ENCODE measurements at places on chromosomes 1 and 21.

- peak; percentile 9 for DNase-seq
Measured at GRCh38 chr1:62962901-62963776, 179.2 kb downstream of the ATG4C start.

DNA sequence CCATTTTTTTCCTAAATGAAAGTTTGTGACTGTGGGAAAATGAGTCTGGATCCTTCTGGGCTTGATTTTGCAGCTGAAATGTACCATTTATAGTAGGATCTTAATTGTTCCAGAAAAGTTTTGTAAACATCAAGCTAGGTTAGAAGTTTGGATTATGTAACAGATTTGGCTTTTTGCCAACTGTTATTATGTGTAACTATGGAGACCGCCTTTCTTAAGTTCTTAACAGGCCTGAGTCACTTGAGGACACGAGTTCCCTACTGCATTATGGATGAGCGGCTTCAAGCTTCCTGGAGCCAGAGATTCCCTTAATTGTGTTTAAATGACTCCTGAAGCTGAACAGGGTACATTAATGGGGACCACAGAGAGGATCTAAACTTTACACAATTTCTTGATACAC lies 22.2 kb downstream of the SLC25A33 start:
- peak; percentile 82 for DNase-seq

- DNase-seq: no peak
Measured at GRCh38 chr1:18139198-18139981, 31.8 kb downstream of the IGSF21 start.

GRCh38 chr1:157142201-157142600 lies 4.0 kb upstream of the ETV3 start:
- DNase-seq: no peak

GRCh38 chr1:230091473-230092231 lies 24.6 kb downstream of the GALNT2 start:
- DNase-seq: no peak

GRCh38 chr1:185042737-185043136 lies 2.6 kb upstream of the RNF2 start:
- no peak for DNase-seq

- DNase-seq: no peak
Measured at GRCh38 chr1:94038511-94038910, 82.4 kb downstream of the ABCA4 start.

- no peak for DNase-seq
Measured at GRCh38 chr1:193312432-193312831, 126.0 kb upstream of the B3GALT2 start.

- no peak for DNase-seq
Measured at GRCh38 chr1:42576935-42577334, 81.3 kb upstream of the PPIH start.

DNA sequence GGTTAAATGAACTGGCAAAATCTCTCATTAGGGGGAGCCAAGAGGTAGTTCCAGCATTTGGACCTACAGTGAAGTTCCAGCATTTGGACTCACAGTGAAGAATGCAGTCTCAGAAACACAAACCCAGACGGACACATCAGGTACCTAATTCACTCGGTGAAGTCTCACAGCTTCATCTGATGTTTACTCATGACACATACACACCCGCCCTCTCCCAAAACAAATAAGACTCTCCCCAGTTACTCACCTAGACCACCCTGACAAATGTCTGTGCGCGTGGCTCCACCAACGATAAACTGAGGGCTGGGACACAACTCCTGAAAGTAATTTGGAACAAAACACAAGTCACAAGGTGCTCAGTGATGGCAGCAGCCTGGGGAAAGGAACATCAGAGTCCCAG lies 11.4 kb downstream of the CAPN8 start:
- DNase-seq: no peak

DNA sequence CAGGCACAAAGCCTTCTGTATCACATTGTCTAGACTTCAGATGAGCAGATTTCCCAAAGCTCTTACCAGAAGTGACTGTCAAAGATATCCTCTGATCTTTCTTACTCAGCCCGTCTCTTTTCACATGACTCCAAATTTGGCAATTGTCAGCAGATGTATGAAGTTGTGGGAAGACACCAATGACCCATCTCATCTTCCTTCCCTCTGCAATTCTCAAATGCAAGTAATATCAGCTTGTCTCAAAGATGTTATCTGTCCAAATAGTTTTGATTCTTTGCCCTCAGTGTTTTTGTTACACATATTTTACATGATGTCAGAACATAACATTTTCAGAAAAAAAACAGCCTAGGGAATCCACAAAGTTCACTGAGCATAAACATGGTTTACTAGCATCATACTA lies 45.1 kb upstream of the RGS2 start:
- DNase-seq: peak; percentile 62

- no peak for DNase-seq
Measured at GRCh38 chr1:213984387-213985208, 3.2 kb upstream of the PROX1 start.

DNA sequence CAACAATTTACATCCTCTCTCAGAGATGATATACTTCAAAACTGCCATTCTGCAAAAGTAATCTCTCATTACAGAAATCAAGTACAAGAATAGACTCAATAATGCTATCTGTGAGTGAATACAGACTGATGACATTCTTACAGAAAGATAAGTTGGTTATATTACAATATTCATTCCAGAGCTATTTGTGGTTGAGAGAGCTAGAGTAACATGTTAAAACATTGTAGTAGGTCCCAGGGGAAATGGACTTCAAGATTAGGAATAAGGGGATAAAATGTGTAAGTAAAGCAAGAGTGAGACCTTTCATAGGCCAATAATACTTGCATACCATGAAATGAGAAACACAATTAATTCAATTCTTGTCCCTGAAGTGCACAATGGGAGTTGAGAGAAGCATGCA lies 1.5 kb downstream of the F13B start:
- DNase-seq: peak; percentile 3

GRCh38 chr1:230515451-230516145 lies 89.5 kb upstream of the PGBD5 start:
- DNase-seq: no peak

DNA sequence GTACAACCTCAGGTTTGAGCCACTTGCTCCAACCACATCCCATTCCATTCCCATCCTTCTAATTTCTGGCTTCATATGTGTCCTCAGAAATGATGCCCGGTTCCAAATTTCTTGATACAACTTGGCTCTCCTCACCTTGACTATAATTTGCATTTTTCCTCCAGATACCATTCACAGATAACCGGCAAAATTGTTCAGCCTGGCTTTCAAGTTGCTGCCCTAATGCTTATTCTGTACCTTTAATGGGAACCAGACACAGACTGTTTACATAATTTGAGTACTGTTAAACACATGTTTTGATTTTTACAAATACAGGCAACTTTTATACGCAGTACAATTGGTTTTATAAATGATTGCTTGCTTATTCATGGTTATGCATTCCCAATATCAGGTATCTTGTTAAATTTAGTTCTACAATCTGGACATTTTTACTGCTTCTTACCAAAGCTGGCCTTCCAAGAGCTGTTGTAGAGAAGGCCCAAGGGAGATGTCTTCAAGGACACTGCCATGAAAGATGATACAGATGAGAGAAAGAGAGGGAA lies 649.5 kb upstream of the CAMK1G start:
- DNase-seq: no peak

- no peak for DNase-seq
Measured at GRCh38 chr1:80047791-80048190, 1041.3 kb upstream of the ADGRL4 start.

DNA sequence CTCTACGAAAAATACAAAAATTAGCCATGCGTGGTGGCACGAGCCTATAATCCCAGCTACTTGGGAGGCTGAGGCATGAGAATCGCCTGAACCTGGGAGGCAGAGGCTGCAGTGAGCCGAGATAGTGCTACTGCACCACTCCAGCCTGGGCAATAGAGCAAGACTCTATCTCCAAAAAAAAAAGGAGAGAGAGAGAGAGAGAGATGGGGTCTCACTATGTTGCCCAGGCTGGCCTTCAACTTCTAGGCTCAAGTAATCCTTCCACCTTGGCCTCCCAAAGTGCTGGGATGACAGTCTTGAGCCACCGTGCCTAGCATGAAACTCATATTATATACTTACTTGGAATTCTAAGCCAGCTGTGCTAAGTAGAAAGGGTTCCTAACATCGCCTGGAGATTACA lies 29.7 kb downstream of the PSMB2 start:
- no peak for DNase-seq

DNA sequence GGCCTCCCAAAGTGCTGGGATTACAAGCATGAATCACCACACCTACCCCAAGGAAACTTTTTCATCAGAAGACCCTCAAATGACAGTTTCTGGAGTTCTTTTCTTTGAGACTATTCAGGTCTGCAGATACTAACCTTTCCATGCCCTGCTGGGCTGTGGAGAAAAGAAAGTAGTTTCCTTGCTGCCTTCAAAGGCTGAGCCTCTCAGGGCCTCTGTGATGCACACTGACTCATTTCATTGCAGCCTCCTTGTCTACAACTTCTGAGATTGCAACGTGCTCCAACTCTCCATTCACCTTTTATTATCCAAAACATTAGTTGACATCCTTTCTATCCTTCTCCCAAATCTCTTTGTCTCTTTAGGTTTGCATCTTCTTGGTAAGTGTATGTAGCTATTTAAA lies 8.8 kb upstream of the SAMSN1 start:
- no peak for DNase-seq

- DNase-seq: no peak
Measured at GRCh38 chr1:61123326-61123725, 41.0 kb downstream of the NFIA start.

DNA sequence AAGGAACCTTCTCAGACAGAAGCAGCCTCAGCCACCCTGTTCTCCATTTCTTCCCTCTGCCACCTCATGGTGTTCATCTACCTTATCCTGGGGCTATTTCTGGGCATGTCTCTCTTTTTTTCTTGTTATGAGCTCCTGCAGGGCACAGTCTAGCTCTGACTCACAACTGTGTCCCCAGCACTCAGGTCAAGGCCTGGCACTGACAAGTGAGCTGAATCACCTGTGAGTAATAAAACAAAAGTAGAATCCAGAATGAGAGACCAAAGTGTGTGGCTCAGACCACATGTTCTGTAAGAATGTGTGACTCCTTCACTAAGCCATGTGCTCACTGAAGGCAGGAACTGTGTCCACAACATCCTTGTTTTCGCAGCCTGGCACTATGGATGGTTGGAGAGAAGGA lies 23.2 kb downstream of the C1orf94 start:
- peak; percentile 1 for DNase-seq

GRCh38 chr1:170634293-170634692 lies 29.6 kb upstream of the PRRX1 start:
- DNase-seq: peak; percentile 23

GRCh38 chr1:170790651-170791071 lies 126.7 kb downstream of the PRRX1 start:
- DNase-seq: no peak

- no peak for DNase-seq
Measured at GRCh38 chr1:157410457-157410856, 141.9 kb downstream of the FCRL5 start.

- DNase-seq: no peak
Measured at GRCh38 chr1:28395181-28395580, 25.6 kb downstream of the PHACTR4 start.

- DNase-seq: no peak
Measured at GRCh38 chr1:48823168-48823567, 46.5 kb upstream of the BEND5 start.

GRCh38 chr1:156012051-156012817 lies 8.5 kb downstream of the SSR2 start:
- no peak for DNase-seq

DNA sequence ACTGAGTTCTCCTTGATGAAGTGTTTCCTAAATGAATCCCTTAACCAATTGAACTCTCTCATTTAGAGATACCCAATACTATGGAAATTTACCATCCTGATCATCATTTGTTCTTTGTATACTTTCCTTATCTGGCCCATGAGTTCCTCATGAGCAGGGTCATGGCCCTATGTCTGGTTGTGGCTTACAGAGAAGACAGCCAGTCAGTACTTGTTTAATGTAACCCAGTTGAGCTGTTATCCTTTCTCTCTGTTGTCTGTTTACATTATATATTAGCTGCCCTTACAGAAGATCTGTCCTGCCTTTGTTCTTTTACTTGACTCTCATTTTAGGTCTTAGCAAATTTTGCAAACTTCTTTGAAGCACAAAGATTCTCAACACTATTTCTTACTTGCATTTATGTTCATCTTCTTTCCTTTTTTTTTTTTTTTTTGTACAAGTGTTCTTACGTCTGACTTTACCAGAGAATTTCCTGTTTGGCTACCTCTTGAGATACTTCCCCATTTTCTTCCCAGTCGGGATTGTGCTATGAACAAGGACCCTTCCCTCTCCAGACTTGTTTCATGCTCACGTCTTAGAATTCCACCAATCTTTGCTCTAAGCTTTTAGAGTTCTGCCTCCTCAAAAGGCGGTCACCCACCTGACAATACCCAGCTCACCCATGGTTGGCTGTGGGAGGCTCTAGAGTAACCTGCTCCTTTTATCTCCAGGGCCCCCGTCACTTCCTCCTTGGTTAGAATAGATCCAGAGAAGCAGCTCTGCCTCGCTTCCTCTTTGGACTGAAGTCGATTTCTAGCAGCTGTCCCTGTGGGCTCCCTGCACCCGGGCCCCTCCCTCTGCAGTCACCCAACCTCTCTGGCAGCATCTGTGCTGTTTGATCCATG lies 53.6 kb upstream of the RUNX1 start:
- DNase-seq: no peak

DNA sequence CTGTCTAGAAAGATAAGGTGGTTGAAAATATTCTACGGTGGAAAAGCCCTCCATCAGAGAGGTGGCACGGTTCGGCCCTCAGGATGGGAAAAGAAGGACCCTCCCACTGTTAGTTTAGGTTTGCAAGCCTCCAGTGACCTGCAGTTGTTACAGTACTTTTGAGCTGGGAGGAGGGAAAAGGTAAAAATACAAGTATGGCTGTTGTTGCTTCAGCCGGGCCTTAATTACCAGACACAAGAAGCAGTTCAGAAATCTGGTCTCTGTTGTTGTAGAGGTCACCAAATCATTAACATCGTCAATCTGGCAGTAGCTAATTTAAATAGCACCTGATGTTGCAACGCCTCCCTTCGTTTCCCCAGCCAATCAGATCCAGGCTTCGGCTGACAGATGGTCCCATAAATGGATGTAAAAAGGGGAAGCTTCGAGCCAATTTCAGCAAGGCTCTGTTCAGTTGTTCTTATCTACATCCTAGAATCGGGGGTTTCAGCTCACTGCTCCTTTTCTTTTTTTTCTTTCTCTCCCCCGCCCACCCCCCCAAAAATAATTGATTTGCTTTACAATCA lies at the start of gene ELAVL4:
TSS of gene ELAVL4 (plus strand) at position 424 of the 563 bp plus-strand sequence. CDS start 270 bp downstream, outside the sequence.
- DNase-seq: no peak
